ENCODE measurements at places on chromosomes 11 and 22. TPM values are rescaled to one million over a fixed set of nuclear protein-coding genes. Genes with fewer than 3 reads are reported as not detected.
A peak's percentile ranks its signal among the peaks of the same experiment; 100 is the strongest.

- no peak for DNase-seq
Measured at GRCh38 chr11:82505379-82505778, 228.3 kb downstream of the FAM181B start.

DNA sequence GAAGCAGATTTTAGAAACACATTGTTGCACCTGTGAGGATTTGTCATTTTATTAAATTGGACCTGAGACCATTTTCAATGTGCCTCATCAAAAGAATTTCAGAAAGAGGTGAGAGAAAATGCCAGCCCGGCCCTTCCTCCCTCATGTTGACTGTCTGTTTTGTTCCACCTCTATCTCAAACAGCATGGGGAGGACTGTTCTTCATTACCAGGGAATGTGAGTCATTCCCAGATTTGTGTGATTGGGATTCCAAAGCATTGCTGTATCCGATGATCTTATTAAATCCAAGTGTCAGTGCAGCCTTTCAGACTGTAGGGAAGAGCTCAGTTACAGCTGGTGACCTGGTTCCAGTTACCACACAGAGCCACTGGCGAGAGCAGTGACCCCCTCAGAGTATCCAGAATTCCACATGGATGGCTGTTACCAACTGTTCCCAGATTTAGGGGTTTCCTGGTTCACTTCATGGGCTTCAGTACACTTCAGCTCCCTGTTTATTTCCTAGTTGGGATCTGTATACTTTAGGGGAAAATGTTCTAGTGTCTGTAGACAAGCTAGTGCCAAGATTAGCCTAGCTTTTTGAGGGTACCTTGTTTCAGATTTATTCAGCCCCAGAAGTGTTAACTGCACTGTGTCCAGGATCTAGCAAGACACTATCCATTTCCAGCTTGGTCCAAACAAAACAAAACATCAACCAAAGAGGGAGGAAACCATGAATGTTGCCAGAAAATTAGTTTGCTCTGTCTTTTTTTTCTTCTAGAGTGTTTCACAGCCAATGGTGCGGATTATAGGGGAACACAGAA, 20.9 kb downstream of the KREMEN1 start:
- no peak for DNase-seq

- DNase-seq = peak; percentile 69
Measured at GRCh38 chr22:22207845-22208564, 36.6 kb upstream of the VPREB1 start.

DNA sequence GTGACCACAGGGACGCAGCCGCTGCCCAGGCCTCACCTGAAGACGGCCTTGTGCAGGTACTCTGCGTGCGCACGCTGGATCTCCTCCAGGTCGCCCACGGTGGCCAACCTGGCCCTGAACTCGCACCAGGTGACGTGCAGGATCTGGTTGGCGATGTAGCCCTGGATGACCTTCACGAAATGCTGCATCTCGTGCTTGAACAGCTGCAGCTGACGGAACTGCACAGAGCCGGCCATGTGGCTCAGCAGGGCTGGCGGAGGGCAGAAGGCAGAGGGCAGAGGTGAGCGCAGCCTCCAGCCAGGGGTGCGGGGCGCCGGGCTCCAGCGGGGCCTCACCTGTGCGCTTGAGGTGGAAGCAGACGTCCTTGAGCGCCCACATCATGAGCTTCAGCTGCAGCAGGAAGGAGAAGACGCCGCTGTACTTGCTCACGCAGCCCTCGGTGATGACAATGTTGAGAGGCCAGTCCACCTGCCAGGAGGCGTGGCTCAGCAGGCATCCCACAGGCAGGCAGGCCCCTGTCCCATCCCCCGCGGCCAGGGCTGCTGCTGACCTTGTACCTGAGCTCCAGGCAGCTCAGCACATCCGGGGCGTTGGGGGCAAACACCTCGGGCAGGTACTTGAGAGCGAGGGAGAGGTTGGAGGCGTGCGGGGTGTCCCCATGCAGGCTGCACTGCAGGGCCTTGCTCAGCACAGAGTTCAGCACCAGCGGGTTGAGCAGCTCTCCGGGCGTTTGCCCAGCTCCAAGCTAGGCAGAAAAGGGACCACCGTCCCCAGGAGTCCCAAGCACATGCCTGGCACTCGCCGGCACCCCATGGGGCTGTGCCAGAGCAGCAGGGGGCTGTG, 17.6 kb downstream of the SELENOO start:
- DNase-seq = no peak

GRCh38 chr11:96338910-96339705, 3.9 kb downstream of the MAML2 start:
- DNase-seq = no peak

DNA sequence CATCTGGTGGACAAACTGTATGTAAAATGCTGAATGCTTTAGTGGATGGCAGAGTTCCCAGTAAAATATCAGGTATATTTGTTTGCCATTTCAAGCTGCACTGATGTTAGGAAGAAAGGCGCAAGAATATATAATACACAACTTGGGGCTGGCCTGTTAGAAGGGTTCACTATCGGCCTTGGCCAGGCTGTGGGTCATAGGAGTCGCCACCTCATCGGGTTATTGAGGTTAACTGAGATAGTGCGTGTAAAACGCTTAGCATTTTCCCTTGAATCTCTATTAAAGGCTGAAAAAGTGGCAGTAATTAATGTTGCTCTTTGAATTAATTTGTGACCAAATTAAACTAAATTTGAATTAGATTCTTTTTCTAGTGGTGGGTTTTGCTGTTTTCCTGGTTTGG, 5.1 kb downstream of the FAM118A start:
- DNase-seq = no peak

- no peak for DNase-seq
Measured at GRCh38 chr11:61725781-61726231, 26.6 kb upstream of the MYRF start.

- DNase-seq = no peak
Measured at GRCh38 chr11:96341211-96342013, 1.6 kb downstream of the MAML2 start.

DNA sequence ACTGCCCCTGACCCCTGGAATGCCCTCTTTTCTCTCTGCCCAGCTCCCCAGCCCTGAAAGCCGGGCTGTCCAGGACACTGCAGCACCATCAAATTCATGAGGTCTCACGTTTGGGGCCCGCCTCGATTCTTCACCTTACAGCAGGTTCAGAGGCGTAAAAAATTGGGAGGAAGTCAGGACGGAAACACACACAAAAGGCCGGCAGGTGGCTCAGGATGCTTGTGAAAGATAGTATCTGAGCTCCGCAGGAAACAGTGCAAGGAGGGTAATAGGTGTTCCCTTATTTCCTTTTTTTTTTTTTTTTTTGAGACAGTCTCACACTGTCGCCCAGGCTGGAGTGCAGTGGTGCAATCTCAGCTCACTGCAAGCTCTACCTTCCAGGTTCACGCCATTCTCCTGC, 4.1 kb downstream of the RFPL2 start:
- no peak for DNase-seq

GRCh38 chr11:6486938-6487337, 5.6 kb downstream of the TIMM10B start:
- no peak for DNase-seq

Gene PRDX5
- 267 TPM for total RNA-seq

Gene NEFH
- not detected for total RNA-seq

Data from HCT116 (cell line).